CD4-positive, alpha-beta T cell treated with Interleukin-6 at 100 ng/mL for 8 hours (primary cell): ENCODE measurements at places on chromosomes 6 and 20.

DNA sequence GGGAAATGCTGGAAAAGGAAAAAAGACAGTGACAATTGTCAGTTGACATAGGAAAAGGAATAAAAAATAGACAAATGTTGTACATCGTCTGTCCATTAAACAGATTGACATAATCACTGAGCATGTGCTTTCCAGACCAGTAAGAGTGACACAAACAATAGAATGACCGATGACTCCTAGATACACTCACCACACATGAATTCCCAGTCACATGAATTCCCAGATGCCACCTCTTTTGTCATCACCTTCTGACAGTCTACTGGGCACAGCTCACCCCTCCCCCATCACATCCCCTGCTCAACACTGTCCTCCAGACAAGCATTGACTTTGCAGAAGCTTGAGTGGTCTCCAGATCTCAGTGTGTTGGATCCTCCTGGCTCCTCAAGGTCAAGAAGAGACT is 25.9 kb downstream of the POM121L2 start:
- no peak for DNase-seq

GRCh38 chr20:57433657-57434389 is 42.6 kb downstream of the RBM38 start:
- DNase-seq = no peak

DNA sequence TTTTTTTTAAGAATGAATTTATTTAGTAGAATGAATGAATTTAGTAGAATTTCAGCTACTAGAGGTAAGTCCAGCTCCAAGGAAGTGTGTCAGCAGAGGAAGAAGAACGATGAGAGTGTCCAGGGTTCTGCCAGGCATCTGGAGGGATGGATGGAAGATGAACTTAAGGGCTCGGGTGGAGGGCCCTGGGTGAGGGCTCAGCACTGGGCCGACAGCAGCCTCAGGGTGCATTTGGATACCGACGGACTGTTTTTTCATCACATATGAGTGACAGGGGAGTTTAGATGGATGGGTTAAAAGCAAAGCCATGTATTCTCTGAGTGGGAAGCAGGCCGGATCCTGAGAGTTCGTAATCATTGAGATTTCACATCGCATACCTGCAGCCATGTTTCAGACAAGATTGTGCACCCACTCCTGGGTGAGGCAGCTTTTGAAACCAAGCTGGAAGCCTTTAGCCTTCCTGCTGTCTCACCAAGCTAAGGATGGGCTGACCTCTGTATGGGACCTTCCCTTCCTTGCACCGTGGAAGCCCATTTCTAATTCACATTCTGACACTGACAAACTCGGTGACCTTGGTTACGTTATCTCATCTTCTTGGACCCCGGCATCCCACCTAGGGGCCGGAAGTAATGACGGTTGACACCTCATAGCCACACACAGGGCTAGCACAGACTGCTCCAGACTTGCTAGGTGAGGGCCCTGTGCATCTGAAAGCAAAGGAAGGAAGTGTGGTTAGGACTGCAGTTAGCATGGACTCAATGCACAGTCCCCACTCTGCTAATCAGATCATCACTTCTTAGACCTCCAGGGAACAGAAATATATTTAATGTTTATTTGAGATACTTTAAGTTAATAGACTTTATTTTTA is 228.5 kb downstream of the SLC24A3 start:
- DNase-seq = no peak

DNA sequence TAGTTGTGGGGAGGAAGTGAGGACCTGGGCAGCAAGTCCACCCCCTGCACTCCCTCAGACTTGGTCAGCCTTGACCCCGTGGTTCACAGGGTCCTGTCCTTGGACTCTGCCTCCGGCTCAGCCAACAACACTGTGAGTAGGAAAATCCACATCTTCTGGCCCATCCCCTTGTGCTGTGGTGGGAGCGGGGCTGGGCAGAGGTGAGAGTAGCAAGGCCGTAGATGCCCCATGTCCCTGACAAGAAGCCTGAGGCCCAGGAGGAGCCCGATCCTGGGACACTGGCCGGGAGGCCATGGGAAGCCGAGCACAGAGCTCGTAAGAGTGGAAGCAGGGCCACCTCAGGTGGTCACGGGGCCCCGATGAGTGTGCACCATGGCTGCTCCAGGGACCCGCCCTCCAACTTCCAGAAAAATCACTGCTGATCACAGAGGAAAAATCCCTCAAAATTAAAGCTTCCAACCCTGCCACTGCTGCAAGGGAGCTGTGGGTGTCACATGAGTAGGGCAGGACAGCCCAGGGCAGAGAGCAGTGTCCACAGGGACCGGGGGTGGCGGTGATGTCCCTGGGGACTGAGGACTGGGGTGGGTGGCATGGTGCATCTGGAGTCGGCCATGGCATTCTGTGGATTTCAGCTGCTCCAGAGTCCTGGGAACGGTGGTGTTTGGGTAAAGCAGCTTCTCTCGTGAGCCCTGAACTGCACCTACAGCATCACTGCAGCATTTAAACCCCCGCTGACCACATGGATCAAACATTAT is 189.4 kb downstream of the DLL1 start:
- no peak for DNase-seq

DNA sequence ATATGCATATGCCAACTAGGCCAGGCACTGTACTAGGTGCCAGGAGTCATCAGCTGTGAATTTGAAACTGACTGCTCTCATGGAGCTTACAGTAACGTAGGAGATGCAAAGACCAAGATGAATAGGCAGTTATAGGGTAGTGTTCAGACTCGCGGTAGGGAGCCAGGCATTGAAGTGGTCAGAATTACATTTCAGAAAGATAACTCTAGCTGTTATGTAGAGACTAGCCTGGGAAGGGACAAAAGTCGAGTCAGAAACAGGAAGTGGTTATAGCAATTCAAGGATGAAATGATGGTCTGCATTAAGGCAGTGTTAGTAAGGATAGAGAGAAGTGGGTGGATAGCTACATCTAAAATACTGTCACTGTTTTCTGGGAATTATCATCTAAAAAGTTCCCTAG is 56.6 kb downstream of the PCMT1 start:
- no peak for DNase-seq

GRCh38 chr20:50762435-50763220 is 31.2 kb downstream of the PARD6B start:
- DNase-seq = no peak

GRCh38 chr6:113356139-113356538 is 501.0 kb upstream of the MARCKS start:
- no peak for DNase-seq

GRCh38 chr20:37615340-37616109 is 78.3 kb upstream of the CTNNBL1 start:
- peak; percentile 44 for DNase-seq

- DNase-seq = no peak
These were observed at the start of gene TBXT for GRCh38 chr6:166167801-166168615. Gene TBXT (minus strand): TSS chr6:166167851. CDS start chr6:166167591, 260 bp downstream.

DNA sequence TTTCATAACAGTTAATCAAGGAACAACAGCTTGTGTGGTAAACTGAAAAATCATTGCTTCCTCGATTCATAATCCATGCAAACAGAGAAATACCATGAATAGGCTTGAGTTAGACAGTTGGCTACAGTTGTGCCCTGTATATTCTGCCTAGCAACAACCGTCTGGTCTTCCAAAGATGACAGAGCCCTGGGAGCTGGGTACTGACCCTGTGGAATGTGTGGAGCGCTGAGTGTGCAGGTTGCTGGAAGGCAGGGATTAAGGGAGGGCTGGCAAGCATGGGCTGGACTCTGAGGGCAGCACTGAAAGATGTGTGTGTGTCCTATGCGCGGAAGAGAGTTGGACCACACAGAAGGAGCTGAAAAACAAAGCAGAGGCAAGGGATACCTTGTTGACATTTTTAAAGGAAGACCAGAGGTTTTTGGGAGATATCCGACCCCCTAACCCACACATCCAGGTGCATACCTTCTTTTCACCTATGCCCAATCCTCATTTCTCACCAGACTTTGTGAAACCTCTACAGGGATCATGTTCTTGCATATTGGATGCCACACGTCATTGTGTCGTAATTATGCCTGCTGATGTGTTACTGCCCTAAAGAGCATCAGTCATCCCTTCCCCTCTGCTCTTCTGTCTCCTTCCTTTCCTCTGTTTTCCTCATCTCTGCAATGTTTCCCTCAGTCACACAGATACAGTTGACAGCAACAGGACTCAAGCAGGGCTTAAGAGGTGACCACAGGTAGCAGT is 58.2 kb upstream of the VGLL2 start:
- no peak for DNase-seq

GRCh38 chr6:119957195-119957594 is 607.6 kb upstream of the MAN1A1 start:
- no peak for DNase-seq

DNA sequence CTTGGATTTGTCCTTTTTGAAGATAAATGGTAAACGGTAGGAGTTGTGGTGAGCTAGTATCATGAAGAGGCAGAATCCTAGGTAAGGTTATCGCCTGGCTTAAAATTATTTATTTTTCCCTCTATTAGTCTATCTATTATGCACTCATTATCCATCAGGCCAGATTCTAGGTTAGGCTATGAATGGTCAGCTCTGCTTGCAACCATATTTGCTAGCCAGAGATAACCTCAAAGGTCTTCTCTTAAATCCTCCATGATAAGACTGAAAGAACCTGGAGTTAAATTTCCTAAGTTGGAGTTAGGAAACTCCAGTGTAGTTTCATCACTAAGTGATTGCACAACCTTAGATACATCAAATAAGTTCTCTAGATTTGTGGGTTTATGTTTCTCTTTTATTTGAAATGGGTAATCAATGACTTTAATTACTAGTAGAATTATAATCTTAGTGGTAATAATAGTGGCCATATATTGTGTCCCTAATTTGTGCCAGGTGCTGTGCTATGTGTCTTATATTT is 302.1 kb upstream of the RUNX2 start:
- DNase-seq = no peak

DNA sequence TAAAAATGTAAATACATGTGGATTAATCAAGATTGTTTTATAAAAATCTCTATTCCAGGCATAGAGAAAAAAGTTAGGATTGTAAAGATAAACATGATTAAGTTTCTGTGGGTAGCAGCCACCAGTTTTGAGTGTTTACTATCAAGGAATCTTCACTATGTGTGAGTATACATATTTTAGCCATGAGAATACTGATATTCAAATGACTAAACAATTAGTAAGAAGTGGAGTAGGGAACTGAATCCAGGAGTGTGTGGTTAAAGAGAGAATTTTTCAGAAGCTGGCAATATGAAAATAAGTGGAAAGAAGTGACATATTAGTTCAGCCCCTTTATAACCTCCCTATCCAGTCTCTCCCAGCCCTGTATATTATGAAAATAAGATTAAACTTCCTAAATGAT is 10.3 kb downstream of the ELOVL2 start:
- no peak for DNase-seq

- DNase-seq = no peak
These were observed 542.9 kb upstream of the JAG1 start for GRCh38 chr20:11216451-11217314.

DNA sequence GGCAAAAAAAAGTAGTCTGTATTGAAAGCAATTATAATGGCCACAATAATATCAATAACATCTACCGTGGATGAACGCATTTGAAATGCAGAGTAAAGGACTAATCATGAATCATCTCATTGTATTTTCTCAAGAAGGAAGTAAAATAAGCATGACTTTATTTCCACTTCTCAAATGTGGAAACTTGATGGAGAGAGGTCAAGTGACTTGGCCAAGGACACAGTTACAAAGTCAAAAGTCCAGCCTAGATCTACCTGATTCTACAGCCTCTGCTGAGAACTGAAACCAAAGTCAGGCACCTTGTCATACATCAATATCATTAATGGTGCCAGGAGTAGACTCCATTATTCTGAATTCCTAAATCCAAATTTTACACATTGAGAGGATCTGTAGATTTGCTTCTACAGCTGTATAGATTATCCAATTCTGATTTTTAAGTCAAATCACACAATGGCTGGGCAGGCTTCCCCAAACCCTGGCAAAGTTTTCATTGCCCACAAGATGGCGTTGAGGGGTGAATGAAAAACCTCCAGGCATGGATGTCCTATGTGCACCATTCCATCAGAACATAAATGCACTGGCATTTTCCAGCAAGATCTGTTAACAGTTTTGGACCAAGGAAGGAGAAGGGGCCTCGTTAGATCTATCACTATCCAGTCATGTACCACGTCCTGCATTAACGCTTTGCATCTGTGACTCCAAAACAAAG is 423.1 kb downstream of the MAFB start:
- DNase-seq = no peak

DNA sequence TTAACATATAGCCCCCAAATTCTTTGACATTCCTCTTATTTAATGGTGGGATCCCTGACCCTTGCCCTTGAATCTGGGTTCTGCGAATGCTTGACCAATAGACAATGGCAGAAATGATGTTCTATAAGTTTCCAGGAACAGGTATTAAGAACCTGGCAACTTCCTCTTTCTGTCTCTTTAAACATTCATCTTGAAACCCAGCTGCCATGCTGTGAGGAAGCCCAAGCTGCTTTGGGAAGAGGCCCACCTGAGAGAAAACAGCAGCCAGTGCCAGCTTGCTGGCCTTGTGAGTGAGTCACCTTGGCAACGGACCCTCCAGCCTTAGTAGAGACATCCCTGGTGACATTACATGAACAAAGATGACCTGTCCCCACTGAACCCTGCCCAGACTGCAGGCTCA is 45.2 kb upstream of the RALY start:
- DNase-seq = no peak

DNA sequence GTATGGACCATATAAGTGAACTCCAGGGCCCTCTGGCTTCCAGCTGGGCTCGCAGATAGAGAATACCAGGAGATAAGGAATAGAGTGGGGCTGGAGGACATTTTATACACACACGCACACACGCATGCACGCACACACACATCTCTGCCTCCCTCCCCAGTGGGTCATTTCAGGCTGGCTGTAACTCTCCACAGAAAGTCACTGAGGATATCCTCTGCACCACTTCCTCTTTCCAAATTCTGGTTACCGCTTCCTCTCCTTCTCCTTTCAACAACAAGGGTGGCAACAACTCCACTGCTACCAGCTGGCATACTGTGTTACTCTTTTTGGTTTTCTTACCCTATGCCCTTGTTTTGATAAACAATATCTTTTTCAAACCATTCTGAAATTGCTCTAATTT is 280.2 kb downstream of the COL12A1 start:
- DNase-seq = no peak

GRCh38 chr20:15618912-15619311 is 954.3 kb downstream of the KIF16B start:
- no peak for DNase-seq

DNA sequence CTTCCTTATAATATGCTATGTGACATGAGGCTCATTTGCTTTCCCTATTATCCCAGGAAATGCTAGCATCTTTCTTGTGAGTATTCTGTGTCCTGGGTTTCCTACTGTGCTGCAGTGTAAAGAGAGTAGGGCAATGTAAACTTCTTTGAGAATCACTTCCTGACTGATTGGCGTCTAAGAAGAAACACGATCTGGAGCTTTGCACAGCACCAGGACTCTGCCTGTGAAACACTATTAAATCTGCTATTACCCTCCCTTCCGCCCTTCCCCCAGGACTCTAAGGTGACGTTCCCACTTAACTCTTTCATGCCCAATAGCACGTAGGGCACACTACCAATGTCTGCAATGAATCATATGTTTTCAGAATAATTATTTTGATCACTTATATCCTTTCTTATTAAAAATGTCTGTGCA is 607.3 kb upstream of the CITED2 start:
- no peak for DNase-seq
